ENCODE measurements at places on chromosomes 13 and 19.

- DNase-seq, result no peak
Measured at GRCh38 chr13:46154136-46154801, 27.7 kb downstream of the LCP1 start.

GRCh38 chr13:96033220-96034015, 19.8 kb downstream of the UGGT2 start:
- no peak for DNase-seq

GRCh38 chr19:49422407-49423070, 702 bp downstream of the PTH2 start:
- no peak for DNase-seq

- DNase-seq, result no peak
Measured at GRCh38 chr13:32988608-32989289, 27.5 kb upstream of the KL start.

GRCh38 chr13:92074658-92075057, 676.2 kb downstream of the GPC5 start:
- DNase-seq, result no peak

Measured in T1000 (cell line).